ENCODE measurements at places on chromosomes 12 and 14.

- peak; percentile 51 for DNase-seq
Observed at GRCh38 chr12:2229661-2230539, 177.1 kb downstream of the CACNA1C start.

DNA sequence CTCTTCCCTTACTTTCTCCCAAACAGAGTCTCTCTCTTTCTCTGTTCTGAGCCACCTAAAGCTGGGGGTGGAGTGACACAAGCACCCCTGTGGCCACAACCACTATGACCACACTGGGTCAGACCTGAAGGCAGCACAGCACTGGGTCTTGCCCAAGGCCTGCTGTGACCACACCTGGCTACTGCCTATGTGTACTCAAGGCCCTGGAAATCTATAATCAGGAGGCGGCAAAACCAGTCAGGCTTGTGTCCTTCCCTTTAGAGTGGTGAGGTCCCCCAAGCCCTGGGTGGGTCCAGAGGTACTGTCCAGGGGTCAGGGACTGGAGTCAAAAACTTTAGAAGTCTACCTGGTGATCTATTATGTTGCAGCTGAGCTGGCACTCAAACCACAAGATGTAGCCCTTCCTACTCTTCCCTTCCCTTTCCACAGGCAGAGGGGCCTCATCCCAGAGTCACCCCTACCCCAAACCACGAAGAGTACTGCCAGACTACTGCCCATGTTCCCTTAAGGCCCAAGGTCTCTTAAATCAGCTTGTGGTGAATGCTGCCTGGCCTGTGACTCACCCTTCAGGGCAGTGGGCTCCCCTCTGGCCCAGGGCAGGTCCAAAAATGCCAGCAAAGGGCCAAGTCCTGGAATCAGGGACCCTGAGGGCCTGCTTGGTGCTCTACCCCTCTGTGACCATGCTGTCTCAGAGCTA is 179.8 kb upstream of the DYRK2 start:
- DNase-seq: no peak

GRCh38 chr12:28506271-28506670 is 316.0 kb downstream of the CCDC91 start:
- DNase-seq: no peak

DNA sequence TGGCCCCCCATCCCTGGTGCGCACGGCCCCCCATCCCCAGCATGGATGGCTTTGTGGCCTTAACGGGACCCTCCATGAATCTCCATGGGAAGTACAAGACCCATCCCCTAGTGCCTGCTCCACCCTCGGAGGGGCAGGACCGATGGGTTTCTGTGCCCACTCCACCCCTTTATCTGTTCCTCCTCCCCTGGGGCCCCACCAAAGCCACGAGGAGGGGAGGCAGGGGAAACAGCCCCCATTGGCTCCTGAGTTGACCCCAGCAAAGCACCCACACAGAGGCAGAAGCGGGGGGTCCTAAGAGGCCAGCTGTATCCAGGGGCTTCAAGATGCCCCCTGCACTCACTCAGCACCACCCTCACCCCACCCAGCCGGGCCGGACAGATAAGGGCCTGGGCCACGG is 36.1 kb upstream of the TMEM179 start:
- DNase-seq: no peak

GRCh38 chr12:13534645-13535398 is 338.3 kb downstream of the EMP1 start:
- DNase-seq: peak; percentile 84

DNA sequence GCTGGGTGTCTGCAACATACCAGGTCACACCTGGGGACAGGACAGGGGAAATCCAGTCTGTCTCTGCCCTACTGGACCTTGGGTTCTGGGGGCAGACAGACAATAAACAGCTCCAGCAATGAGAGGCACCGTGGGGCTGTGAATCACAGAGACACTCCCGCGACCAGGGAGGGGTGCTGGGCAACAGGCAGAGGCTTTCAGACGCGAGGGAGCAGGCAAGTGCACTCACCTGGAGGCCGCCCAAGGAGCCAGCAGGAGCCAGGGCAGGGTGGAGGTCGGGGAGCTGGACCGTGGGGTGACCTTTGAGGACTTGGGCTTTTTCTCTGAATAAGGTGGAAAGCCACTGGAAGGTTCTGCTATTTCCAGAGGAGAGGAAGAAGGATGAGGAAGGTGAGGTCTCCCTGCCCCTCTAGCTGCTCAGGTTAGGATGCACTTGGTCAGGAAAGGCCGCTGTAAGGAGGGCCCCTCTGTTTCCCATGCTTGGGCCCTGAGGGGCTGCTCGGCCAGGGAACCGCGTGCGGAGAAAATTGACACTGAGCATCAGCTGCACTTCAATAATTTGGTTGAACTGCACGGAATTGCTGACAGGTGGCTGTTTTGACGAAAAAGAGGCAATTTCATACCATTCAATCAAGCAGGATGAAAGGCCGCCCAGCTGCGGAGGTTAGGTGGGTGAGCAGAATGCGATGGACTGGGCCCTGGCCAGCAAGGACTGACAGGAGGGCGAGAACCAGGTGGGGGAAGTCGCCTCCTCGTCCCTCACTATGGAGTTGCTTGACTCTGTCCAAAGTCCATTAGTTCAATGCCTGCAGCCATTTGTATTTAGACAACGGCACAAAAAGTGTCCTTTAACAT is 42.2 kb downstream of the JAG2 start:
- no peak for DNase-seq

DNA sequence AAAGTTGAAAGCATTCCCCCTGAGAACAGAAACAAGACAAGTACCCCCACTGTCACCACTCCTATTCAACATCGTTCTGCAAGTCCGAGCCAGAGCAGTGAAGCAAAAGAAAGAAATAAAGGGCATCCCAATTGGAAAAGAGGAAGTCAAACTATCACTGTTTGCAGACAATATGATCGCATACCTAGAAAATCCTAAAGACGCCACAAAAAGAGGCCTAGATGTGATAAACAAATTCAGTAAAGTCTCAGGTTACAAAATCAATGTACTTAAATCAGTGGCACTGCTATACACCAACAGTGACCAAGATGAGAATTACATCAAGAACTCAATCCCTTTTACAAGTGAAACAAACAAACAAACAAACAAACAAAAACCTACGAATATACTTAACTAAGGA is 87.7 kb upstream of the COCH start:
- DNase-seq: no peak

- no peak for DNase-seq
Observed at GRCh38 chr14:77143071-77143470, 1.5 kb upstream of the ZDHHC22 start.

All from lung (tissue), 17 donors.